ENCODE measurements at places on chromosomes 4 and X. TPM values are rescaled to one million over a fixed set of nuclear protein-coding genes. Genes with fewer than 3 reads are reported as not detected.

Gene ATP6AP1
- total RNA-seq: 64.3 TPM

Gene SPIN2A
- total RNA-seq: 0.20 TPM

Gene HNRNPDL
- total RNA-seq: 97.2 TPM

Gene ADRA2C
- under 0.01 TPM for total RNA-seq

Gene GAB3
- 6.5 TPM for total RNA-seq

Gene MAGIX
- 0.60 TPM for total RNA-seq

Gene OCIAD1
- total RNA-seq: 53.0 TPM

Gene ZFYVE28
- total RNA-seq: 1.8 TPM

Gene DUX4
- not detected for total RNA-seq

Gene LRP2BP
- total RNA-seq: 0.79 TPM

Gene GUCY1B1
- 1.4 TPM for total RNA-seq

All from lung microvascular endothelial cell (primary cell).